Hematopoietic multipotent progenitor cell treated with erythropoietin and hydrocortisone succinate and interleukin-3 and kit ligand, for 6 days (in vitro differentiated cells): ENCODE measurements at places on chromosomes 6 and 20.

DNA sequence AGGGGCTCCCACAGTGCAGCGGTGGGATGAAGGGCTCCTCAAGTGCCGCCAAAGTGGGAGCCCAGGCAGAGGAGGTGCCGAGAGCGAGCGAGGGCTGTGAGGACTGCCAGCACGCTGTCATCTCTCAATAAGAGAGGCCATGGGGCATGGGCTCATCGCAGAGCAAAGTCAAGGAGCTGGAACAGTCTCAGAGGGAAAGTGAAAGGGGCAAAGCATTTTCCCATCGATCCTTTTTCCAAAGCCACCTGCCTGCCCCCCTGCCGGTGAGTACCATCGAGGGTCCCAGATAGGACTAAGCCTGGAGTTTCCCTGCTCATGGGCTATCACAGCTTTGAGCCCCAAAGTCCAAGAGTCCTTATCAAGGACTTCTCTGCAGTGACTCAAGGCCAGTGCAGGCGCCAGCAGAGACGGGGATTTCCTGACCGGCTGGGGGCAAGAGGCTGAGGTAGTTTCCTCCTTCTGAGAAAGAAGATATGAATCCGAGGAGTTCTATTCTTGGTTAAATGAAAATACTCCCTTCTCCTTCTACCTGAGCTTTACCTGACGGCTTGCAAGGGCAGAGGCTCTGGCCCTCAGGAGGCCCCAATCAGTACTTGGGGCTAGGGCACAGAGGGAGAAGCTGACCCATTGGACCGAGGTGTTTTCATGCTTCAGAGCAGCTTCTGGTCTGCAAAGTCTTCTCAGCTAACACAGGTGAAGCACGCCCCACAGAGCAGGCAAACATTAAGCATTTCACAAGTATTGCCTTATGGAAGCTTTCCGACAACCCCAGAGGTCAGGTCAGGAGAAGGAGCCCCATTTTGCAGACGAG lies 22.6 kb downstream of the ETV7 start:
- no peak for DNase-seq

- no peak for DNase-seq
These were observed 247.7 kb downstream of the GMDS start for GRCh38 chr6:1997702-1998101.

DNA sequence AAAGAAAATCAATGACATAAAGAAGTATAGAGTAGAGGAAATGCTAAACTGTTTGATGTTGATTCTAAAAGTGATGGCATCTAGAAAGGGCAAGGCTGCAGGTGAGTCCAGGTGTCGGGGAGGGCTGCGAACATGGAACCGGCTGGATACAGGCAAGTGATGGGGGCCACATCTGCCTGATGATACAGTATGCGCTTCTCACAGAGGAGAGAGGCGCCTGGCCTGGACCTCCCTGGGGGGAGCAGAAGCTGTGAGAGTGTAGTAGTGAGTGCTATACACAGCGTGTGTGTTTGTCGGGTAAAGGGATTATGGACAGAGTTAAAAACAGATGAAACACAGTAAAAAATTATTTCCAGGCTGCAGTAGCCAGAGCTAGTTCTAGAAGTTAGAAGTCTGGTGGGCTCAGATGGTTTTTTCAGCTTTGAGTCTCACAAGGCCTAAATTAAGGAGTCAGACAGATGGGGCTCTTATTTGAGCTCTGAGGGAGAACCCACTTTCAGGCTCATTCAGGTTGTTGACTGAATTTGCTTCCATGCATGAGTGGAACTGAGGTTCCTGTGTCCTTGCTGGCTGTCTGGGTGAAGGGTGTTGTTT lies 195.8 kb upstream of the ARG1 start:
- no peak for DNase-seq

DNA sequence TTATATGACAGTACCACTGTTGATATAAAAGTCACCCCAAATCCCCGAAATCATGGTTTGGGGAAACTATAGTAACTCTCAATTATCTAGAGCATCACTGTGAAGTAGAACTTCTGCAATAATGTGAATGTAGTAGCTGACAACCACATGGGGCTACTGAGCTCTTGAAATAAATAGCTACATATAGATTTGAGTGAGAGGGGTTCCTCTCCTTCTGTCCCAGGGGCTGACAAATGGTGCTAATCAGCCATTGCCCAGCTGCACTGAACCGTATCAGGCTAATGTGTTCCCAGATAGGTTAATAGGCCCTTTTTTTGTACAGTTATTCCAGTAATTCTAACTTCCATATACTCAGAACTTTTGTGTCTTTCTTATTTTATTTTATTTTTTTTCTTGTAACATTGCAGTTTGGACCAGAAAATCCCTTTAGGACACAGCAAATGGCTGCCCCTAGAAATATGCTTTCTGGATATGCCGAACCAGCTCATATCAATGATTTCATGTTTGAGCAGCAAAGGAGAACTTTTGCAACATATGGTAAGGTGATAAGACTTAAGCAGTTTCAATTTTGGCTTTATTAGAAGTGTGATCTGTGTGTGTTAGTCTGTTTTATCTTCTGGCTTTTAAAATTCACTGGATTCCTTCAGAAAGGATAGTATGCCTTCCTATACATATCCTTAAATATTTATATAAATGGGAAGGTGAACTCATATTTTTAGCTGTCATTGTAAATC lies 21.1 kb downstream of the CDC40 start:
- peak; percentile 71 for DNase-seq

GRCh38 chr6:89501222-89501621 lies 68.3 kb downstream of the ANKRD6 start:
- DNase-seq = no peak

DNA sequence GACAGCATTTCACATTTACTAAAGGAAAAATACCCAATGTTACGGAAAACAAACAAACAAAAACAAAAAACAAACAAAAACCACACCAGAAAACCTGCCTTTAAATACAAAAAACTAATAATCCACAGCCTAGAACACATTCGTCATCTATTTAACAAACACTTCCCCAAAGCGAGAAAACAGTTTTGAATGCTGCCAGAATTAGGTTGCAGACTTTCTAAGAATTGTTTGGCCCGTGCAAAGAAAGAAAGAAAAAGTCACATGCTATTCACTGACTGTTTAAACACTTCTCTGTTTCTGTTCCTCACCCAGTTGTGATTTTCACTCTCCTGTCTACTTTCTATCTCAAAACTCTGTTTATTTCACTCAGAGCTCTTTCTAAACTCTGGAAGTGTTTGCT lies 52.5 kb downstream of the BCAS1 start:
- peak; percentile 18 for DNase-seq

GRCh38 chr6:13560651-13561044 lies 13.8 kb upstream of the SIRT5 start:
- DNase-seq = no peak

DNA sequence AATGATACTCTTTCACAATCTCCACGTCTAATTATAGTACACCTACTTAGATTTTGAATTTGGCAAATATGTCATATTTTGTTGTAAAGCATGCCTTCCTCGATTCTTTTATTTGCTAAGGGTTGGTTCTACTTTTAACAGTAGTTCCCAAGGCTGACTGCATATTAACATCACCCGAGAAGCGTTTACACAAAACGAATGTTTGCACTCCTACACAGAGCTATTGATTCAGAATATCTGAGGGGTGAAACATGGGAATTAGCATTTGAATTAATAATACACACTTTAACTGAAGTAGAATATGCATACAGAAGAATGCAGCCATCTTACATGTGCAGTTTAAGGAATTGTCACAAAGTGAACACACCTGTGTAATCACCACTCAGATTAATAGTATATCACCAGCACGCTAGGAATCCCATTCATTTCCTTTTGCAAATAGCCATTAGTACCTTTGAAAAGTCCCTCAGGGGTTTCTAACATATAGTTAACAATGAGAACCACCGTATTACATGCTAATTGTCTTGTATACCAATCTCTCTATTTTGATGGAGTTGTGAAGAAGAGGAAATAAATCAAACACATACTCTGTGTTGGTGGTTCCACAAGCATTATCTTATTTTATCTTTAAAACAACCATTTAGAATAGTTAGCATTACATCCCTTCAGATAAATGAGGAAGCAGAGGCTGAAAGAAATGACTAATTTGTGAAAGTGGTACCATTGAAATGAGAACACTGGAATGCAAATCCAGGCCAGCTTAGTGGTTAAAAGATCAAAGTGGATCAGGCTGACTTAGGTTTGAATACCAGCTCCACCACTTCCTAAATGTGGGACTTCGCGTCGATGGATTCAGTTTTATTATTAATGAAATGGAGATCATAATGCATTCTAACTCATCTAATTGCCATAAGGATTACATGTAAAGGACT lies 317.6 kb downstream of the HDGFL1 start:
- no peak for DNase-seq

DNA sequence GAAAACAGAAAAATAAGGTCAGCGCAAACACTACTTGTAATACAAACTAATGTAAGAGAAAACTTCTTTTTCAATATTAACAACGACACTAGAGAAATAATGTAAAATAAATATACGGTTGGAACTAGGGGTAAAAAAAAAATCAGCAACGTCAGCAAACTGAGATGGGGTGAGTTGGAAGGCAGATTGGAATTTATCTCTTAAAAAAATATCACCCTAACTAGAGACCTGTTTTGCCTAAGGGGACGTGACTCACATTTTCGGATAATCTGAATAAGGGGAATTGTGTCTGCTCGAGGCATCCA lies 705 bp upstream of the UTRN start:
- no peak for DNase-seq

DNA sequence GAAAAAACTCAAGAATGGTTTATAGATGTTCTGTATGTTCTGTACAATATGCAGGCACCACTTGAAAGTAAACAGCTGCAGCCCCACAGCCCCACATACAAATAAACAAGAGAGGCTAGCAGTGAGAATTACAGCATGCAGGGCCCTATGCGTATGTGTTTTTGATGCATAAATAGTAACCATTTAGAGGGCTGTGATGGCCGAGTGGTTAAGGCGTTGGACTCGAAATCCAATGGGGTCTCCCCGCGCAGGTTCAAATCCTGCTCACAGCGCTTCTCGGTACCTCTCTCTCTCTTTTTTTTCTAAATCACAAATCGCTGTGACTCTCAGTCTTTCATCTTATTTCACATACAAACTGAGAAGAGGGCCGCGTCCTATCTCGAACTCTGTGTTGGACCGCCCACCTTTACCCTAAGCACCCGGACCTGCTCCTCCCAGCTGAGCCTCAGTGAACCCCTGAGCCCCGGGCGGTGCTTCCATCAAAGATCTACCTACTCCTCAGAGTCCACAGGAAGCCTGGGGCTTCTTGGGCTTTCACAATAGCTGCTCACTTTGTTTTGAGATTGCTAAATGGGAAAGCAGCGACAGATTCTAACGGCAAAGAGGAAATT lies 37.7 kb upstream of the PRSS16 start:
- DNase-seq = no peak

DNA sequence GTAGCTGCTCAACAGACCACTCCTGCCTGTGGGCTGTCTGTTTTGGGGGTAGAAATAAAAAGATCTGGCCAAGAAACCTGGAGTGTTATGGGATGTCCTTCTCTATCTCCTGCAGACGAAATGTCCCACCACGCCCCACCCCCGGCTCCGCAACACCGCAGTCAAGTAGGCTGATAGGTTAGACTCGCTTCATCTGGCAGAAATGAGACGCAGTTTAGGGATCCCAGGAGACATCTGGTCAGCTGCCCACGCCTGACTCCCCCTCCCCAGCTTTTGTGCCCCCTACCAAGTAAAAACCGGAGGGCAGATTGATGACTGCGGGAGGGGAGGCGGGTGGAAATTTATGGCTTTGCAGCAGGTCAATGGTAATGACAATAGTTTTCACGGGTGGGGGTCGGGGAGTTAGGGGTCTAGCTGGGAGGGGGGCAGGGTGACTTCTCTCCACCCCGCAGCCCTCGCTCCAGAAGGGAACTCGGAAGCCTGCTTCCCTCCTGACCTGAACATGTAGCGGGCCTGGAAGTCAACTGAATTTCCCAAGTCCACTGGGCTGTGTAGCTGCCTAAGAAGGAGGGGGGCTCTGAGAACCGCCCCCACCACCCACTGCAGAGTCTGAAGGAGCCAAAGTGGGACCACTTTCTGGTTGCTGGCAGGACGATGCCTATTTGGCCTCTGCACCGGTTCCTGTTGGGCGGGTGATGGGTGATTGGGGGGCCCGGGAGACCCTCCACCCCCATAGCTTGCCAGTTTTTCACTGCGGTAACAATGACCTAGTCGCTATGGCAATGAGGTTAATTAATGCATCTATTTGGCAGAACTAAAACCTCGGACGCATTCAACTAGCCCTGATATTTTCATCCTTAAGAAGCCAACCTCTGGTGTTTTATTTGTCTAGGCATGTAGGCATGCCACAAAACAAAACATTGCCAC lies 25.7 kb downstream of the PMEPA1 start:
- no peak for DNase-seq

GRCh38 chr6:31090275-31090972 lies 22.0 kb downstream of the C6orf15 start:
- no peak for DNase-seq

GRCh38 chr20:50879649-50880550 lies 51.3 kb downstream of the ADNP start:
- DNase-seq = no peak

DNA sequence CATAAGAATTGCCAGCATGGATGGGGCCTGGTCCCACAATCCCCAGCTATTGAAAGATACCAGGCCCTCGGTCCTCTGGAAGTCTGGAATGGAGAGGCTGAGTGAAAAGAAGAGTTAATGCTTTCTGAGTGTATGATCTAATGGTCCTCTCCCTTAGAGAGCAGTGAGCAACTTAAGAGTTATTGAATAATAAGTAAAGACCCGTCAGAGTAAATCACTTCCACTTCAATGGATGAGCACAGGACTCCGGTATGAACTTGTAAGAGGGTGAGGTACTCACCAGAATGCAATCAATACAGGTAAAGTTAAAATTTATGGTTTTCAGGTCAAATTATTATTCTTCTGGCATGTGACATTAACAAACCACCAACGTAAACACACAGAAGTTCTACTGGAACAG lies 39.9 kb downstream of the FAXC start:
- no peak for DNase-seq

GRCh38 chr20:63968928-63969760 lies 586 bp downstream of the ZNF512B start:
- peak; percentile 56 for DNase-seq

- no peak for DNase-seq
These were observed 147.7 kb upstream of the RPS6KA2 start for GRCh38 chr6:166774770-166775169.

DNA sequence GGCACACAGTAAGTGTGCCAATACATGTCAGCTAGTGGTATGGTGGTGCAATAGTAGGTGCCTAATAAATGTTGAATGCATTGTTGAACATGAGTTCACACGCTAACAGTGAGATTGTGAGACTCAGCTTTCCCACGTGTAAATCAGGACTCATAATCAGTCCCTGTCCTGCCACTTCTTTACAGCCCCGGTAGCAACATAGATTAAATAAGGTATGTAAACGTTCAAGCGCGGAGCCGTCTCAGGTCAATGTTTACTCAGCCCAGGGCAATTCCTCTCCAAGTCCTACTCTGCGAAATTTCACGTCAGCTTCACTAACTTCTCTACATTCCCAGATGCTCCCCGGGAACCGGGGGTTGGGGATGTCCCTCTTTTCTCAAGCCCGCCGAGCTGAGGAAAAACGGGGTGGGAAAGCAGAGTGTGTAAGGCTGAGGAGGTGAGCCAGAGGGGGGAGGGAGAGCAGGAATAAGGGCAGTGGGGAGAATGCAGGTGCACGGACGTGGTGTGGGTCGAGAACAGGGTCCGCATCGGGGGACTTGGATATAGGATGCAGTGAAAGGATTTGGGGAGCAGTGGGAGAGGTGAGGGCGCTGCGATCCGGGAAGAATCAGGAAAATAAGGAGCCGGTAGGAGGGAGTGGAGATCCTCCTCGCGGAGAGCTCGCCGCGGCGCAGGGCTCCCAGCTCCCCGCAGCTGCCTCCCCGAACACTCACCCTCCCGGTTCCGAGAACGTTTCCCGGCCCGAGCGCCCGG lies 544 bp upstream of the TP53INP2 start:
- DNase-seq = peak; percentile 61

GRCh38 chr6:138600726-138601125 lies 101.4 kb upstream of the NHSL1 start:
- DNase-seq = no peak
